Activated CD8-positive, alpha-beta memory T cell treated with anti-CD3 and anti-CD28 coated beads for 4 hours (primary cell): ENCODE measurements at places on chromosomes 2 and 18.

DNA sequence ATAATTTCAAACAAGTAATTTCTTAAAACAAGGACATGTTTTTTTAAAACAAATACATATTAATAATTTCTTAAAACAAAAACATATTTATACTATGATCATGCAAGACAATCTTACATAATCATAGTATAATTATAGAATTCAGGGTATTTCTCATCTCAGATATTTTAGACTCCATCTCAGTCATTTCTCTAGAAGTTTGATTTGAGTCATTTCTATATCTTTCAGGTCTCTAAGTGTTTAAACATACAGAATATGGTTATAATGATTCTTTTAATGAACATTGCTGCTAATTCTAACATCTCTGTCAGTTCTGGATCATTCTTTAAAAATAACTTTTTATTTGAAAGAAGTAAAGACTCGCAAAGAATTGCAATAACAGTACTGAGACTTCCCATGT lies 154.2 kb upstream of the KYNU start:
- DNase-seq = no peak

GRCh38 chr2:135825550-135826176 lies 11.3 kb downstream of the LCT start:
- no peak for DNase-seq

DNA sequence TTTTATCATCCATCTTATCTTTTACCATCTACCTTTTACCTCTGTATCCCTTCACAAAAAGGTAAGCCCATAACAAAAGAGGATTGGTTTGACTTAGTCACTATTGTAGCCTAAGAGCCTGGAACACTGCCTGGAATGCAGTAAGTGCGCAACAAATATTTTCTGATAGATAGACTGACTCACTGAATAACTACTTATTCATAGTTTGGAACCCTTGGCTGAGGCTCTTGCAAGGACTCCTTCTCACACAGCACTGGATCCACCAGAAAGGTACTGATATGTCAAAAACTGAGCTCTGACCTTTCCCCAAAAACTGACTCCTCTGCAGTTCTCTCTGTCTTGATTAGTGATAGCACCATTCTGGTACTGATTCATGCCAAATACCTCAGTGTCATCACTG lies 426.7 kb downstream of the SETBP1 start:
- no peak for DNase-seq

DNA sequence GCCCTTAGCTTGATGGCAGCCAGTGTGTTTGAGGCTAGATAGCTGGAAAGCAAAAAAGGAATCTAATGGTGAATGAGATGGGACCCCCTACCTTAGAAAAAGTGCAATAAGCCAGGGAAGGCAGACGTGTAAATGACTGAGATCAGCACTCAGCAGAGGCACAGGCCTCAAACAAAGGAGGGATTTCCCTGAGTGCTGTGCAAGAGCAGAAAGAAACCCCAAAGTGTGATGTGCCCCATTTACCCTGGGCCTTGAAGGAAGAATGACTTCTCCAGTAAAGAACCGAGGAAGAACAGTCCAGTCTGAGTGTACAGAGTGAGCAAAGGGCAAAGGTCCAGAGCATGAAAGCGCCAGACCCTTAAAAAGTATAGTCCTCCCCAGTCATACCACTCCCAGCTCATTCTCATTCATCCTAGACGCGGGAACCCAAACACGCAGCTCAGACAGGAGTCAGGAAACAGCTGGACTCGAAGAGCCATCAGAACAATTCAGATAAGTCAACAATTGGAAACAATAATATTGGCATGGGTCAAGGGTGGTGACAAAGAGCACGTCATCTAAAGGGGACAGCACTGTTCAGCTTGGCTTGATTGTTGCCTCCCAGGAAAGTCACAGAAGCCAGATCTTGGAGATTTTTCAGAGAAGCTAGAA lies 121.7 kb downstream of the INO80D start:
- DNase-seq = no peak

DNA sequence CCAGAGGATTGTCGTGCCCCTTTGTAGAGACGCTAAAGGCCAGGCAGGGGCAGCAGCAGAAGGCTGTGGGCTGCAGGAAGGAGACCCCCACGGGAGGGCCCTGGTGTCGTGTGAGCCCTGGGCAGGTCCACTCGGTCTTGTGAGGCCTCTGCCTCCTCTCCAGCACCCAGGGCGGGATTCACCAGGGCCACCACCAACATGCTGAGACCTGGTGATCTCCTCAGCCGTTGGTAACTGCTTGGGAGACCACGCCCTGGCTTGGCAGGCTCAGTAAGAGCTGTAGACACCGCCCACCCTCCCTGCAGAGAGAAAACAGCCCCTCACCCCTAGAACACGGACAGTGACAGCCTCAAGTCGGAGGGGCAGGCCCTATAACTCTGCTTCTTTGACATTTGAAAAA lies 21.1 kb downstream of the MBP start:
- DNase-seq = no peak

DNA sequence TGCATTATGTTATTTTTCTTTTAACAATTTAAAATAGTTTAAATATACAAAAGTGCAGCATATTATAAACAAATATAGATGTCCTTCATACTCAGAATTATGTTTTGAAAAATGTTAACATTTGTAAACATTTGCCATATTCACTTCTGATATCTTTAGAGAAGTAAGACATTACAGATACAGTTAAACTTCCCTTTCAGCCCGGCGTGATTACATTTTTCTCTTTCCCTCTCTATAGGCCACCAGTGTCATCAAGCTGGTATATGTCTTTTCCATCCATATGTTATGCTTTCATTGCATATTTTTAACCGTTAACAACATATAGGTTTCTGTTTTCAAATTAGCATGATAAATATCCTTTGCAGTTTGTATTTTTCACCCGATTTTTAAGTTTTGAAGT lies 27.1 kb downstream of the TTC39C start:
- no peak for DNase-seq

GRCh38 chr2:197138506-197138905 lies 172.1 kb downstream of the ANKRD44 start:
- no peak for DNase-seq

DNA sequence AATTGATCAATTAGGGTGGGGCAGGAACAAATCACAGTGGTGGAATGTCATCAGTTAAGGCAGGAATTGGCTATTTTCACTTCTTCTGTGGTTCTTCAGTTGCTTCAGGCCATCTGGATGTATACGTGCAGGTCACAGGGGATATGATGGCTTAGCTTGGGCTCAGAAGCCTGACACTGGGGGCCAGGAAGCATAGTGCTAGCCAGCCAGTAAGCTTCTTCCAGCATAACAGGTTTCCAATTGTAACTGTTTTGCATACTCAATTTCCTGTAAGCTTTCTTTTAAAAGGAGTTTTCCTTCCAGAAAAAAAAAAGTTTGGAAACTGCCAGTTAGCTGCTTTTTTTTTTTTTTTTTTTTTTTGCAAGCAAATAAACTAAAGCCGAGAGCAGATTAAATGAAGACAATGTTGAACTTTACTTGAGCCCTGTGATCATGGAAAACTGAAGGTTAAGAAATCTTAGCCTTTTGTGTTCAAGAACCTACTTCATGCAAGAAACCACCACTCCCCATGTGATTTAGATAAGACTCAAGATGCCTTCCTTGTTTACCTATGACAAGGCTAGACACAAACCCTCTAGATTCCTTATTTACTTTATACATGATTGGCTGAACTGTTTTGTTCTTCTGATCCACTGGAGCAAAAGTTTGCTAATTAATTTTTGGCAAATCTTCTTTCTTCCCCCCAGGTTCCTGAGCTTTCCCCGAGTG lies 126.9 kb upstream of the LINC00305 start:
- DNase-seq = no peak

GRCh38 chr2:233489666-233490065 lies 76.9 kb downstream of the USP40 start:
- DNase-seq = no peak

- no peak for DNase-seq
These were observed 78.1 kb upstream of the YWHAQ start for GRCh38 chr2:9708683-9709538.

- no peak for DNase-seq
These were observed 256.6 kb upstream of the NT5C1B start for GRCh38 chr2:18845854-18846445.

DNA sequence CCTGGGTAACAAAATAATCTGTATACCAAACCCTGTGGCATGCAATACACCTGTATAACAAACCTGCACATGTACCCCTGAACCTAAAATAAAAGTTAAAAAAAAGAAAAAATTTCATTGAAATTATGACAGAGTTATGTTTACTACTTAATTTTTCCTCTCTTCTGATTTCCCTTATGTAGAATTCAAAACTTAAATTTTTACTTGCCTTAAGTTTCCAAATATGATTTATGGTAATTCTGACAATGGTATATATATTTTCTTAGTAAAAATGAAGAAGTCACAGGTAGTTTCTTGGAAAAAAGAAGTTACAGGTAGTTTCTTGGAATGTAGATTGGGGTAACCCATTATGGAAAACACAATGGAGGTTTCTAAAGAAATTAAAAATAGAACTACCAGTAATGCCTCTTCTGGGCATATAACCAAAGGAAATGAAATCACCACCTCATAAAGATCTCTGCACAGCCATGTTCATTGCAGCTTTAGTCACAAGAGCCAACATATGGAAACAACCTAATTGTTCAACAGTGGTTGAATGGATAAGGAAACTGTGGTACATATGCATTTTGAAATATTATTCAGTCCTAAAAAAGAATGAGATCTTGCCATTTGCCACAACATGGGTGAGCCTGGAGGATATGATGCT lies 164.9 kb downstream of the BABAM2 start:
- no peak for DNase-seq

GRCh38 chr2:156182132-156182531 lies 150.4 kb downstream of the NR4A2 start:
- no peak for DNase-seq

DNA sequence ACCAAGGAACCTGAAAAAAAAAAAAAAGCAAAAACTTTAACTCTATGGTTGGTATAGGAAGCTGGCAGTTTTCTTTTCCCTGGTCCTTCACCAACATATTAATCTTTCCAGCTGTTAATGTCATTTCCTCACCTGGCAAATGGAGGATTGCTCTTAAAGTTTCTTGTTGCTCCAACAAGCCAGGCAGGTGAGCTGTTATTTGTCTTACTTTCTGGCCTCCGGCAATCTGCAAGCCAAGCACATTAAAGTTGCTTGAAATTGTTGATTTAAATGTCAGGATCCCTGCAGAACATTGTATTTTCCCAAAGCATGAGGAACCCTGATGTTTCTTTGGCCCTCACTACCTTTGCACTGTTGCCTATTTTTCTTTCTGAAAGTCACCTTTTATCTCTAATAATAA lies 664.9 kb downstream of the METTL4 start:
- DNase-seq = no peak

DNA sequence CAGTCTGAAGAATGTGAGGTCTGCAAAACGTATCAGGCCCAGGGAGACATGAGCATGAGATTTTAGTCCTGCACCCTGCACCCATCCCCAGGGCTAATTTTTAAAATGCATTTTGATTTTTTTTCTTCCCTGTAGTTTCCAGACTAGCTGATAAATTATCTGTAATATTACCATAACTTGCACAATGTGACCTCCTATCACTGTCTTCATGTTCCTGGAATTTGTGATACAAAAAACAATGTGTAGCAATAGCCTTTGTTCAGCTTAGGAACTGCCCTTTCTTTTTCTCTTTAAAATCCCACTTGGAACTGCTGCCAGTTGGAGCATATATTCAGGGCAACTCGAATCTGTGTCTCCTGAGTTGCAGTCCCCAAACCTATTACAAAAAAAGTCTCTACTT lies 222.8 kb upstream of the HS6ST1 start:
- no peak for DNase-seq

DNA sequence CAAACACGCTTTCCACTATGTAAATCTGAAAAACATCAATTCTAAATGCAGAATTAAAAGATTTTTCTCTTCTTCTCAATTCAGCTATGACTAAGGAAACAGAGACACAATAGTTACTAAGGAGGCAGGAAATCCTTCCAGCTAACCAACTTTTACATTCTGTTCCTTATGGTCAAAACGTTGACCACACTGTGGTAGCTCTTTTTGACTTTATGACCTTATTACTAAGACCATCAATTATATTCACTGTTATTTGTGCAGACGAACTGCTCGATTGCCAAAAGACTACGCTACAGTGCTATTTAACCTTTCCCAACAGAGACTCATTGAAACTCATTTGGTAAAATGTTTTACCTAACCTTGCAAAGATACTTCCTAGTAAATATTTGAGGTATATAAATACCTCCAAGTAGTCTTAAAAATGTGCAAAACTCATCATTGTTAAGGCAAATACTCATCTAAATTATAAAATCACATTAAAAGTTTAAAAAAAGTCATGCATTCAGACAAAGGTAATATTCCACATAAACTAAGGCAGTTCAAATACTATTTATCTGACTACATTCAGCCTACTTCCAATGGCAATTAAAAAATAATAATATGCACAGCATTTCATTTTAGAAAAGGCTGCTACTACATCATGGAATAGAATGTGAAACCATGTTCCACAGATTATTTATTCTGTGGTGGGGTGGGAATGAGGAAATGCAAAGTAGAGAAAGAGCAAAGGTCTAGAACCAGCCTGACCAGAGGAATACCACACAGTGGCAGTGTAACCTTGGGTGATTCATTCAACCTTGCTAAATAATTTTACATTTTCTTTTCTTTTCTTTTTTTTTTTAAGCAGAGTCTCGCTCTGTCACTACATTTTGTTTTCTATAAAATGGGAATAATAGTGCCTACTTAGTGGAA lies 139.9 kb downstream of the THADA start:
- DNase-seq = no peak

GRCh38 chr2:195706161-195706900 lies 49.3 kb downstream of the SLC39A10 start:
- DNase-seq = no peak

- DNase-seq = no peak
These were observed 192.9 kb downstream of the NCK2 start for GRCh38 chr2:105937498-105938097.

DNA sequence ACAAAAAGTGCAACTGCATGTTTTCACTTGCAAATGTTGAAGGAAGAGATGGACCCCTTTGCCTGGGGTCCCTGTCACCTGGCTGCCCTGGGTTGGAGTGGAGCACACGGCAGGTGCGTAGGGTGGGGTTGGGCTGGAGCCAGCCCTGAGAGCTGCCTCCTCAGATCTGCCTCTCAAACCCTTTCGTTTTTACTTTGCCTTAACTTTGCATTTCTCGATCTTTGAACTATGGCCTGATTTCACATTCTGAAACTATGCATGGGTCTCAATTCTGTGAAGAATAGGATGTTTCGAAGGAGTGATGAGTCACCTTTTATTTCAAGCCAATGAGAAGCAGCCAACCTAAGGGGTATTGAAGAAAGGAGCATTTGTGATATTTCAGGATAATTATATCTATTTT lies 132.8 kb downstream of the ACOXL start:
- DNase-seq = no peak

DNA sequence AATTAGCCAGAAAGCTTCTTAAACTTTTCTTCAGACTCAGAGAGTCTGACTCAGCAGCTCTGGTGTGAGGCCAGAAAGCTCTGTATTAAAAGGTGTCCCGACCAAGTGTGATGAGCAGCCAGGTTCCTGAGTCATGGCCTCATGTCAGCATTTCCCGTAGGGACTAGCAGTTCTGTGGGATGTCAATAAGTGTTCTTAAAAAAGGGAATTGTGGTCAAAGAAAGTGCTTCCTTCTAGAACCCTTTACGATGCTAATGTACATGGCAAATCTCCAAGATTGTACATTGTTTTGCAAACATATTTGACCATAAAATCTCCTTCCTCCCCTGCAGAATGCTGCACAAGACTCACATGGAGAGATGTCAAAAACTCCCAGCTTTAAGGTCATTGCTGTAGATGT lies 80.1 kb downstream of the PLA2R1 start:
- no peak for DNase-seq

GRCh38 chr2:240645346-240645745 lies 20.1 kb downstream of the GPR35 start:
- no peak for DNase-seq
